Activated CD8-positive, alpha-beta memory T cell treated with anti-CD3 and anti-CD28 coated beads for 24 hours (primary cell): ENCODE measurements at places on chromosomes 5 and 9.

DNA sequence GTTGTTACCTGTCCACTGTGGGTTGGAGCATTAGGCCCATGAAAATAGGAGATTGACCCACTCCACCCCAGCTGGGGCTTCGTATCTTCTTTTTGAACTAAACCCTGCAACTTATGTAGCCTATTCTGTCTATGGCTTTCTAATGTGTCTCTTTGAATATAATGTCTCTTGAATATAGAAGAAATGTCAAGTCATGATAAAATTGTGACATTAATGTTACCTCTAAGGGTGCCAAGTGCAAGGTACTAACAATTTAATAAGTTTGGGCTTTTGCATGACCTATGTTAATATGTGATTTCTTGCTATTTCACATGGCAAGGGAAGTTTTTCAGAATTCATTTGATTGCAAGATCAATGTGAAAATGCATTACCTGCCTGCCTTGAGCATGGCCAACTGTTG lies 40.4 kb upstream of the PUM3 start:
- no peak for DNase-seq

- DNase-seq: no peak
Observed at GRCh38 chr5:178285399-178286225, 53.0 kb upstream of the PHYKPL start.

GRCh38 chr5:137617528-137618205 lies 118.2 kb downstream of the KLHL3 start:
- no peak for DNase-seq

GRCh38 chr5:89934069-89934468 lies 475.5 kb downstream of the CETN3 start:
- DNase-seq: no peak

DNA sequence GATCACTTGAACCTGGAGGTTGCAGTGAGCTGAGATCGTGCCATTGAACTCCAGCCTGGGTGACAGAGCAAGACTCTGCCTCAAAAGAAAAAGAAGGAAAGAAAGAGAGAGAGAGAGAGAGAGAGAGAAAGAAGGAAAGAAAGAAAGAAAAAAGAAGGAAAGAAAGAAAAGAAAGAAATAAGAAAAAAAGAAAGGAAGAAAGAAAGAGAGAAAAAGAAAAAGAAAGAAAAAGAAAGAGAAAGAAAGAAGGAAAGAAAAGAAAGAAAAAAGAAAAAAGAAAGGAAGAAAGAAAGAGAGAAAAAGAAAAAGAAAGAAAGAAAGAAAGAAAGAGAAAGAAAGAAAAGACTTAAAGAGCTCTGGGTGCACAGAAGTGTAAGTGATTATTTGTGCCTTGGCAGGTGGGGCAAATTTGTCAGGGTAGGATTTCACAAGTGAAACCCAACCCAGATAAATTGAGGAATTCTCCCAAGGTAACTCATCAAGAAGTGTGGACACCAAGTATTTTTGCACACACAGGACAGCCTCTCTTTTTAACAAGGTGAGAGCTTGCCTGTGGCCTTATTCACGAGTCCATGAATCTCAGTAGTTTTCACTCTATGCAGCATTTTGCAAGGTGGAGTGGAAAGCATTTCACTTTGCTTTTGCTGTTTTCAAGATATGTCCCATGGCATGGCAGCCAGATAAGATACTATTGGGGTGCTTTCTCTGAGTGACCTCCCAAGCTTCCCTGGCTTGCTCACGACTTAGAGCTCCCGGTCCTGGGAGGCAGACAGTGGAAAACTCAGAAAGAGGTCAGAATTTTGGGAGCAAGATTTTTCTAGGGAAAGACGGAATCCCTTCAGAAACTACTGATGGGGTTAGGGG lies 57.8 kb downstream of the C9orf153 start:
- DNase-seq: no peak

DNA sequence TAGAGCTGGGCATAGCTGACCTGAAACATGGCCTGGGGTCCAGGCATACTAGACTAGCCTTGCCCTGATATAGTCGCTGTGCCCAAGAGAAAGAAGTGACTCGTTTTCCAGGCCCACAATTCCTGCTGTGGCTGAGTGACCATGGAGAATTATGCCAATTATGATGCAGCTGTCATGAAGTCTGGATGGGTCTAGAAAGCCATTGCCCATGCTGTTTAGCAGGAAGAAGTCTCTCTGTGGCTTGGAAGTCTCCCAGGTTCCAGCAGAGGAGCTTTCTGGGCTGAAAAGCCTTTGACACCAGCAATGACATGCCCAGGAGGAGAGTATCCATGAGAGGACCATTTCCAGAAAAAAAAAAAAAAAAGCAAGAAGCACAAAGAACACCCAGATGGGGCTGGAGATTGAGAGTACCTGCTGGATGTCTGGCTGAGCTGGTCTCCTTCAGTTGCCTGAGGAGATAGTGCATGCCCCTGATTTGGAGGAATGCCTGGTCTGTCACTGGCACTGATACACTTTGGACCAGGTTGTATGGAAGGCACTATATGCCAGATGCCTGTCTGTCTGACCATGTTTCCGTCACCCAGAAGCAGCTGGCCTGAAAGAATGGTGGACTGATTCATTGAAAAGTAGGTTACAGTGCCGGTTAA lies 128.0 kb upstream of the EPB41L4A start:
- no peak for DNase-seq

DNA sequence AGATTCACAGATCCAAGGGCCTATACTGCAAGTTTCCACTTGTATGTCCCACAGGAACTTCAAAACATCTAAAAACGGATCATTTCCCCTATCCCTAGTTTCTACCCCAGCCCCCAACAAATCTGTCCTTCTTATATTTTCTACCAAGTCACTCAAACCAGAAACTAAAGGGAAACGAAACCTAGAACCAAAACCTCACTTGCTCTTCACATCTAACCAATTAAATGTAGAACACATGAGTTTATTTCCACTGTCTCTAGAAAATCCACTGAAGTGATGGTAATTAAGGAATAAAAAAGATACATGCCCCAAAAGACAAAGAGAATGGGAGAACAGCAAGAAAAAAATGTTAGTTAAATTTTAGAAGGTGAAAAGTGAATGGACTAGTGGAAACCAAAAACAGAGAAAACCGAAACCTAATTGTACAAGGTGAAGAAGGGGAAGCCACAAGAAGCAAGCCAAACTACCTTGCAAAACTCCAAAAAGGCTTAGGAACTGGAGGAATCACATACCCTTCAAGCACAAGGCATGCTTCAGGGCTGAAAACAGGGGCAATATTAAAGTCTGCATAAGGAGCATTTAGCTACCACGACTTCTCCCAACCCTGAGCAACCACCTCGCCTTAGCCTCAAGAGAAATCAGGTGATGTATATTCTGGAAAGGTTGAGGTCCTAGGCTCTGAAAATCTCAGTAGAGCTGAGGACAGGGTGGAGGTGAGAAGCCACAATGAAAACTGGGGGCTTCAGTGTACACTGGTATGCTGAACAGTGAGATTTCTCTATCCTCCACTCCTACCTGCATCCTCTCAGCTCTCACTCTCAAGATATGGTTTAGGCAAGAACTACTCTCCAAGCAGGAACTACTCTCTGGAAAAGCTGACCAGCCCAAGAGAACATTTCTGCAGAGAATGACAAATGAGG lies 11.1 kb downstream of the SMU1 start:
- no peak for DNase-seq

DNA sequence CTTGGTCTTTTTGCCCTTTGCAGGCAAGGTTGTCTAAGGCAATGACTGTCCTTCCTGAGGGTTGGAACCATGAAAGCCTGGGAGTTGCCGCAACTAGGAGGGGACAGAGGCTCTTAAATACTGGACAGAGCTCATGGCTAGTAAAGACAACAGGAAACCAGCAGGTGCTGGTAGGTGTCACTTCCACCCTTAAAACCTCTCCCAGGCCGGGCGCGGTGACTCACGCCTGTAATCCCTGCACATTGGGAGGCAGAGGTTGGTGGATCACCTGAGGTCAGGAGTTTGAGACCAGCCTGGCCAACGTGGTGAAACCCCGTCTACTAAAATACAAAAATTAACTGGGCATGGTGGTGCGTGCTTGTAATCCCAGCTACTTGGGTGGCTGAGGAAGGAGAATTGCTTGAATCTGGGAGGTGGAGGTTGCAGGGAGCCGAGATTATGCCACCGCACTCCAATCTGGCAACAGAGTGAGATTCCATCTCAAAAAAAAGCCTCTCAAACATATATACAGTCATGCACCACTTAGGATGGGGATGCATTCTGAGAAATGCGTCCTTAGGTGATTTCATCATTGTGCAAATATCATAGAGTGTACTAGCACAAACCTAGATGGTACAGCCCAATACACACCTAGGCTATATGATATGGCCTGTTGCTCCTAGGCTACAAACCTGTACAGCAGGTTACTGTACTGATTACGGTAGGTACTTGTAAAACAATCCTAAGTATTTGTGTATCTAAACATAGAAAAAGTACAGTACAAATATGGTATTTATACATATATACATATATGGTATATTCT lies 102.7 kb downstream of the HSPA4 start:
- no peak for DNase-seq

- DNase-seq: no peak
Observed at GRCh38 chr9:36625006-36625615, 52.4 kb downstream of the MELK start.

- no peak for DNase-seq
Observed at GRCh38 chr5:117954331-117954730, 1034.0 kb downstream of the DTWD2 start.

- DNase-seq: no peak
Observed at GRCh38 chr5:75993643-75994520, 89.3 kb upstream of the SV2C start.

GRCh38 chr9:32264170-32264864 lies 120.1 kb upstream of the ACO1 start:
- DNase-seq: no peak

GRCh38 chr5:159424123-159424522 lies 93.8 kb upstream of the IL12B start:
- no peak for DNase-seq

- no peak for DNase-seq
Observed at GRCh38 chr9:5384436-5384835, 44.8 kb upstream of the RLN1 start.

GRCh38 chr9:125579030-125579932 lies 127.7 kb downstream of the MAPKAP1 start:
- no peak for DNase-seq

GRCh38 chr9:33289496-33289895 lies 820 bp upstream of the NFX1 start:
- peak; percentile 78 for DNase-seq

DNA sequence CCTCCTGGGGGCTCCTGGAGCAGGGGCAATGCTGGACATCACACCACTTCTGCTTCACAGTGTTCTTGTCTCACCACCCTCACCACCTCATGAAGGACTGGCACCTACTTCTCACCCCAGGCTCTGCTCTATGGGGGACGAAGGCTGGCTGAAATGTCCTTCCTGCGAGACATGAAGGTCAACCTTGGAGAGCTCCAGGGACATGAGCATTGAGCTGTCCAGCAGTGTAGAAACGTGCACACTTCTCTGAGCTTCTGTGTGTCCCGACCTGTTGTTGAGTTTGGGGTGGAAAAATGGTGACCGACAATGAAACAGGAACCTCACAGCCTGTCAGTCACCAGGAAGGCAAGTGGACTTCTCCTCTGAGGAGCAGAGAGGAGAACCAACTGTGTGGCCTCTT lies 68.6 kb upstream of the ADAMTS16 start:
- no peak for DNase-seq

DNA sequence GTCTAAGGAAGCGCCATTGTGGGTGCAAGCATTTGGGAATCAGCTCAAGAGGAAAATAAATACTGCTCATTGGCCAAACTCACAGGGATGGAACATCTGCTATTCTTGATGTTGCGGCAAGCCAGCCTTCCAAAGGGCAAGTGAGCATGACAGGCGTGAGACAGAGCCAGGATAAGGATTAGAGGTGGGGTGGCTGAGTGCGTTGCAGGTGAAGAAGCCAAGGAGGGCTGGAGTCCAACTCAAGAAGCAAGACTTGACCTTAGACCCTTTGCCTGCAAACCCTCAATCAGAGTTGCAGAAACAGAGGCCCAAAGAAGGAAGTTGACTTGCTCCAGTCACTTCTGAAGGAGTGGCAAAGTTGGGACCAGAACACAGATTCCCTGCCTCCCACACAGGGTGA lies 79.4 kb downstream of the WWC1 start:
- no peak for DNase-seq

DNA sequence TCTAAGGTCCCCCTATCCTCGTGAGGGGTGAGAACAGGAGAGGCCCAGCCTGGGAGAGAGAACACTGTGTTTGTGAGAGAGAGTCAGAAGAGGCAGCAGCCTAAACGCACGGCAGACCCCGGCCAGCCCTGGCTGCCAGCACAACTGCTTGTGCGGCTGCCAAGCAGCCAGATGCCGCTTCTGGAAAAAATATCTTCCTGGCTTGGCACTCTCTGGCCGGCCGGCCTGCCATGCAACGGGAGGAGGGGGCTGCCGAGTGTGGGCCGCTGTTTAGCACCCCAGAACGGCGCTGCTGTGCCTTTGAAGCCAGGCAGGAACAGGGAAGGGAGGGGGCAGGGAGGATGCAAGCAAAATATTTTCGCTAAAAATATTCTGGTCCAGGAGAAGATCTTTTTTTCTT lies 105.0 kb downstream of the FGF18 start:
- no peak for DNase-seq

DNA sequence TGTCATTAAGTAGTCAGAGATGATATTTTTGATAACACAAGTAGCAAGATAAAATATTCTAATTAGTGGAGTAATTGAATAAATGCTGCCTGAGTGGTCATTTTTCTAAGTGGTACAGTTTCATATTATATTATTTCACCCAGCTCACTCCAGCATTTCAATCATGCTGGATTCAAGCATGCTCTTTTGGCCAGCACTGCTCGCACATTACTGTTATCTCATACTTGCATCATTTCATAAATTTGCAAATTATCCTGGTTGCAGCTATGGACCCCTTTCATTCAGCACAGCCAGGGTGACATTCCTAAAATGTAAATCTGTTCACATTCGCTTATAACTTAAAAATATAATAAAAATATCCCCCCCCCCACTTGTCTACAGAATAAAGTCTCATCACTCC lies 520.8 kb upstream of the CYLC2 start:
- DNase-seq: no peak

GRCh38 chr9:9556865-9557803 lies 1055.7 kb downstream of the PTPRD start:
- no peak for DNase-seq

GRCh38 chr9:127450243-127450760 lies 904 bp downstream of the RPL12 start:
- DNase-seq: no peak

DNA sequence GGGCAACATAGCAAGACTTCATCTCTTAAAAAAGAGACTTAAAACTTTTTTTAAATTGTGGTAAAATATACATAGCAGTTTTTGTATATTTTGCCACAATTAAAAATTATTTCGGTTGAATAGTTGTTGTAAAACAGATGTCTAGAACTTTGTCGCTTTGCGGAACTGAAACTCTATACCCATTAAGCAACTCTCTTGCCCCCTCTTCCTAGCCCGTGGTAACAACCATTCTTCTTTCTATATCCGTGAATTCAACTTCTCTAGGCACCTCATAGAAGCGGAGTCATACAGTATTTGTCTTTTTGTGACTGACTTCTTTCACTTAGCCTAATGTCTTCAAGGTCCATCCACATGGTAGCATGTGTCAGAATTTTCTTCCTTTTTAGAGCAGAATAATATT lies 43.3 kb downstream of the SPARC start:
- DNase-seq: no peak
